ENCODE measurements at places on chromosomes 3 and 15.

DNA sequence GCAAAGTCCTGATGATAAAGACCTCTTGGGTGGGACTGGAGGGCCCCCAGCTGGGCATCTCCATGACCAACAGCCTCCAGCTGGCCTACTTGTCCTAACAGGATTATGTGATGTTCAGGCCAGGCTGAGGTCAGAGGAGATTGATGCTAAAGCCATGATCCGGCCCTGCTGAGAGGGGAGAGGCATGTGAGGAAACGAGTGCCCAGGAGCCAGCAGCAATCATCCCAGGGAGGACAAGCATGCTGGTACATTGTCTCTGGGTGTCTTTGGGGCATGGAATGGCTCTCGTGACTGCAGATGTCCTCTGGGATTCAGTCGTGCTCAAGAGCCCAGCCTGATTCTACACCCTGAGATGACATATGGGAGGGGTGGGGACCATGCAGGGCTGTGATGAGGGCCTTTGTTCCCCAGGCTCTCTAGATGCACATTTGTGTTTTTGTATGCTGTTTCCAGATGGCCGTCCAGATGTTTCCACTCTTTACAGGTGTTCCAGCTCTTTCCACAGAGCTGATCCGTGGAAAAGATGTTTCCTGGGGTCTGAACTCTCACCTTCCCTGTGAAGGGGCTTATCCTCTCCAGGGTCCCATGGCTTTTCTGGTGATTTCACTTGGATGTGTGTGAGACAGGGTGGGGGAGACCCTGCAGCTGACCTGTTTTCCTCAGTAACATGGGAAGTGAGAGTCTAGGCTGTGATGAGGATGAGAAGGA lies 20.2 kb downstream of the SLC24A1 start:
- DNase-seq: no peak

DNA sequence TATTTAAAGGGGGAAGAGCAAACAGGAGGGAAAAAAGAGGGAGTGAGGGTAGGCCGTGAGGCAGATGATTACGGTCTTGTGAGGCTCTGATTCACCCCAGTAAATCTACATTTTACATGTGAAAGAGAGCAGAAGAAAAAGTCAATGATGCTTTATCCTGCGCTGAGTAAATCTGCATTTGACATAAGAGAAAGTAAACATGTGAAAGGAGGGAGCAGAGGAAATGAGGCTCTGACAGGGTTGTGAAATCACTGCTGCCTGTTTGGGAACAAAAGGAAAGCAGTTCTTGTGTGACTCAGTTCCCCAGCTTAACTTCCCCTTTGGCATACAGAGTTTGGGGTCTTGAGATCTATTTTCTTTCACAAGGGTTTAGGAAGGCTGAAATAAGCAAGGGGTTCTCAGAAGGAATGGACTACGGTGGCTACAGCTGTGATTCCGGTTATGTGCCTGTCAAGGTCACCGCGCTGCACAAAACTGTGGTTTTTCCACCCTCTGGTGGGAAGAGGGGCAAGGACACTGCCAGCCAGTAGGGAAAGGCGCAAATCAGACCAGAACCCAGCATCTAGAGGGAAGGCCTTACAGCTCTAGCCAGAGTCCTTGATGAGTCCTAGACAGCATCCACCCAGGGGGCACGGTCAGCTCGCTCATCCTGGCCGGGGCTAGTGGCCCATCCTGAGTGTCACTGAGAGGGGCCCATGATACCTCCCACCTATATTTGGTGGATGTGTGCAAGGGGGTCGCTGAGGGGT lies 18.9 kb upstream of the HCN4 start:
- no peak for DNase-seq

- no peak for DNase-seq
These were observed 86.1 kb upstream of the CGNL1 start for GRCh38 chr15:57290187-57290586.

DNA sequence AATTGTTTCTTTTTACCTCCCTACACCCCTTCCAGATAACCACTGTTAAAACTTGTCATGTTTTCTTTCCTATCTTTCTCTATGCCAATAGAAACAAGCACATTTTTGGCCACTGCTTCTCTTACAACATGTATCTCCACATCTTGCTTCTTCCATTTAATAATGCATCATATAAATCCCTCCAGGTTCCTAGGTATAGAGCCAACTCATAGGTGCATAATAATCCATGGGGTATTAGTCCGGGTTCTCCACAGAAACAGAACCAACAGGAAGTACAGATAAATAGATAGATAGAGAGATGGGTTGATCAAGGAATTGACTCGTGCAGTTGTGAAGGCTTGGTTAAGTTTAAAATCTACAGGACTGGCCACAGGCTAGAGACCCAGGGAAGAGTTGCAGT lies 41.5 kb upstream of the PSMD6 start:
- no peak for DNase-seq

DNA sequence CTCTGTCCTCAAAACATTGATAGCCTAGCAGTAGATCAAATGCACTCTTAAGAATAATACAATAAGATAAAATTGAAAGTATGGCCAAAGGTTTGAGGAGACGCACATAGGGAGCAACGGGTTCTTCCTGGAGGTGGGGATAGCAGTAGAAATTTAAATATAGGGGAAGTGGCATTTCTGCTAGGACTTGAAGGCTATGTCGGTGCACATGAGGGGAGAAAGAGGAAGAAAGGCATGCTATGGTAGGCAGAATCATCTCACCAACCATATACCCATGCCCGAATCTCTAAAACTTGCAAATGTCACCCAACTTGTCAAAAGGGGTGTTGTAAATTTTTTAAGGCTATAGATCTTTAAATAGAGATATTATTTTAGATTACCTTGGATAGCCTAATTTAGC lies 735.1 kb upstream of the LMCD1 start:
- no peak for DNase-seq

GRCh38 chr3:144362126-144362525 lies 390.5 kb downstream of the DIPK2A start:
- no peak for DNase-seq

GRCh38 chr3:192980632-192981031 lies 63.0 kb upstream of the MB21D2 start:
- no peak for DNase-seq

- DNase-seq: no peak
These were observed 193.5 kb downstream of the RAP2B start for GRCh38 chr3:153355559-153355958.

- no peak for DNase-seq
These were observed 41.0 kb downstream of the STARD5 start for GRCh38 chr15:81282911-81283310.

- DNase-seq: no peak
These were observed 342.8 kb upstream of the IL12A start for GRCh38 chr3:159645874-159646273.
